Parietal lobe (tissue), 2 donors: ENCODE measurements at places on chromosomes 4 and X. TPM values are rescaled to one million over a fixed set of nuclear protein-coding genes. Genes with fewer than 3 reads are reported as not detected.

UNC5C gene
- 25.7 TPM for total RNA-seq

BEND2 gene
- under 0.01 TPM for total RNA-seq

ASMT gene
- not detected for total RNA-seq

VCX3A gene
- not detected for total RNA-seq

MAGEA9B gene
- total RNA-seq, result not detected

EIF2S3 gene
- 142 TPM for total RNA-seq

DNASE1L1 gene
- total RNA-seq, result 5.6 TPM

DUSP9 gene
- total RNA-seq, result 1.6 TPM

DDX60 gene
- total RNA-seq, result 6.6 TPM

RPL39 gene
- 1,783 TPM for total RNA-seq

DGKK gene
- 0.63 TPM for total RNA-seq

CLDN2 gene
- not detected for total RNA-seq
